T1000 (cell line): ENCODE measurements at places on chromosomes 13 and 19.

DNA sequence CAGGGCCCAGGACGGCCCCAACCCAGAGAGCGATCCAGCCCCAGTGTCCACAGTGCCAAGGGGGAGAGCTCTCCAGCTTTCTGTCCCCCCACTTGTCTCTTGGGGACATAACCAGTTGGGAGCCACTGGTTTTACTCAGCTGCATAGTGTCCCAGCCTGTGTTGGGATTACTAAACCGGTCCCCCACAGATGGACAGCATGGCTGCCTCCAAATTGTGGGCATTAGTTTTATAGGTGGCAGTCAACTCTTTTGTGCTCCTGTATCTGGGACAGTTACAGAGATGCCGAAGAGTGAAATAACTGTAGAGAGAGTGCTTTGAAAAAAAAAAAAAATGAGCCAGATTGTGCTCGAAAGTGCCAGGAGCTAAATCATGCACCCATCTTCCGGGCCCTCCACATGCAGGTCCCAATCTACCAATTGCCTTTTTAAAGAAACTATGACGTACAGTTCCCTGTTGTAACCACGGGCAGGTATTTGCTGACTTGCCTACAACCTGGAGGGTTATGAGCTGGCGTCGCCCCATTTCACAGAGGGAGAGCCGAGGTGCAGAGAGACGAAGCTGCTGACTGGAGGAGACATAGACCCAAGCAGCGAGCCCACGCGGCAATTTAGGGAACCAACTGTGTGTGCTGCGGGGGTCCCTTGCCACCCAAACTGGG is 2.4 kb upstream of the NFIC start:
- no peak for DNase-seq

- DNase-seq: no peak
Observed at GRCh38 chr13:111178402-111178801, 63.3 kb downstream of the ARHGEF7 start.

GRCh38 chr19:39122934-39123731 is 2.5 kb upstream of the PAK4 start:
- no peak for DNase-seq

DNA sequence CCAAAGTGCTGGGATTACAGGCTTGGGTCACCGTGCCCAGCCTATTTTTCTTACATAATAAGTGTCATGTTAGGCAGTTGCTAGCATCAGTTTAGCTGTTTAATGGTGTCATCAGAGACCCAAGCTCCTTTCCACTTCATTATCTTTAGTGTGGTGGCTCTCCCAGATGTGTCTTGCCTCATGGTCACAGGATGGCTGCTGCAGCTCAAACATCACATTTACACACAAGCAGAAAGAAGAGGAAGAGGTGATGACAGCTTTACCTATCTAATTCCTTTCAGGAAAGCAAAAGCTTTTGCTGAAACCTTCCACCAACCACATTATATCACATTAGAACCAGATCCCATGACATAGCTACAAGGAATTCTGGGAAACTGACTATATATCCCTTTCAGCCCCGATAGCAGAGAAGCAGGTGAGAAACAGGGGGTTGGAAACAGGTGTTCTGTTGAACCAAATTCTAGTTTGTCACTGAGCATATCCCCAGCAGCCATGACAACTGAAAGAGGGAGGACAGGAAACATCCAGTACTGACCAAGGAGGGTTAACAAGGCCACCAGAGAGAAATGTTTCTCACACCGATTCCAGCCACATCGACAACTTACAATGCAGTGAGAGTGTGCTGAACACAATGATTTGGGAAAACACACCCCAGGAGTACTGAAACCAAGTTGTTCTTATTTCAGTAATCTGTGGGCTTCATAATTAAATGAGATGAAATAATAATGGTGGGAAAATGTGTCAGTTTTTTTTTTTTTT is 617.0 kb downstream of the UQCRFS1 start:
- DNase-seq: no peak

DNA sequence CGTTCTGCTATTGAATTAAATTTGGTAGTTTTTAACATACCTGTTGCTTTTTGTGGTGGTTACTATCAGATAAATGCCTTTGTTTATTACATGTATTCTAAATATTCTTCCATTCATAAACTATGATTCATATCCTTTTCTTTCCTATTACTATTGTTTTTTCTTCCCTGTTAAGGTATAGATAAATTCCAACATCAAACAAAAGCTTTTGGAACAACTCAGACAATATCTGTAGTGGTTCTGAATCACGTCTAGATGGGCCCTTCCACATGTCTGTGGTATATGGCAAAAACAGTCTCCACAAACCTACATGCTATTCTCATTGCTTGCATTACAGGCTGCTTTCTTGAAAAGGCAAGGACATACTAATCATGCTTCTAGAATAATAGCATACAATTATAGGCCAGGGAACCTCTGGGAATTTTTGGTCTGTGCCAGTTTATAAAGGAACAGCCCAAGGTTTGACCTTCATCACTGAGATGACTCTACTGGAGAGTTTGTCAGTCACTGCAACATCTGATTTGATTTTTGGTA is 6.4 kb downstream of the LRCH1 start:
- DNase-seq: no peak

GRCh38 chr19:57771417-57771816 is 1.9 kb downstream of the ZNF586 start:
- no peak for DNase-seq

- DNase-seq: no peak
Observed at GRCh38 chr13:109251956-109252355, 534.4 kb downstream of the IRS2 start.

- DNase-seq: no peak
Observed at GRCh38 chr13:53847502-53847901, 818.9 kb downstream of the OLFM4 start.

GRCh38 chr13:76380446-76381065 is 505.6 kb downstream of the KCTD12 start:
- no peak for DNase-seq

- no peak for DNase-seq
Observed at GRCh38 chr19:15432018-15432494, 13.3 kb upstream of the AKAP8L start.

DNA sequence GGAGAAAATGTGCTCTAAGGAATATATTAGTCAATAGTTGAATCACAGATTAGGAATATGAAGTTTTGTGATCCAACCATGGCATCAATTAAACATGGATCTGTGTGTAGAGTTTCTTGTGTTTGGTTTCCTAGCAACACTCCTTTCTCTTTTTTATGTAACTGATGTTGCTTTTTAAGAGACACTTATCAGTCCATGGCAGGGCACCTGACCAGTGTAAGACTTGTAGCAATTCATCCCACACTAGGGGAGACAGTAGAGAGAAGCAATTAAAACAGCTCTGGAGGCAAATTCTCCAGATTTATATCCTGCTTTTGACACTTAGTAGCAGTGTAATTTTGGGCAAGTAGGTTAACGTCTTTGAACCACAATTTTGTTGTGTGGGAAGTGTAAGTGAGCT is 1229.0 kb downstream of the PCDH9 start:
- DNase-seq: no peak

DNA sequence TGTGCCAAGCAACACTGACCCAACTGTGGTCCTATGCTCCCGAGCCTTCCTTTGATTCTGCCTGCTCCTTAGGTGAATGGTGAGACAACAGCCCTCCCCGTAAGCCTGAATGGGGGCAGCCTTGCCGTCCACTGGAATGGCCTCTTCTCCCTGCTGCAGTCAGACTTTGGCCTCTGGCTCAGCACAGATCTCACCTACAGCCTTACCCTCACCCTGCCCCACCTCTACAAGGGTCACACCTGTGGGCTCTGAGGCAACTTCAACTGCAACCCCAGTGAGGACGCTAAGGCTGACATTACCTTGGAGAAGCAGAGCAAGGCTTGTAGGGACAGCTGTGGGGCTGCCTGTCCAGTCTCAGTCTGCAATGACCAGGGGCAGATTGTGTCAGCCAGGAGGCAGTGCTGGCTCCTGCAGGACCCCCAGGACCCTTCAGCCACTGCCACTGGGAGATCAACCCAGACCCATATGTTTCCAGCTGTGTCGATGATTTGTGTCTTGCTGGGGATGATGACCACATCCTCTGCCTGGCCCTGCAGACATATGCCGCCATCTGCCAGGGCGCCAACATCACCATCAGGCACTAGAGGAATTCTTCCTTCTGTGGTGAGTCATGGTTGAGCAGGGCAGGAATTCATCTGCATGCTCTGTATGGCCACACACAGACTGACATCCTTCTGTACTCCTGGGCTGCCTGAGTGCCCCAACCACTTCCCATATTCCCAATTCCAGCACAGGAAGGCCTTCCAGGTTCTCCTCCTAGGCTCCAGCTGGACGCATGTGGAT is 27.3 kb upstream of the FXYD3 start:
- DNase-seq: no peak

DNA sequence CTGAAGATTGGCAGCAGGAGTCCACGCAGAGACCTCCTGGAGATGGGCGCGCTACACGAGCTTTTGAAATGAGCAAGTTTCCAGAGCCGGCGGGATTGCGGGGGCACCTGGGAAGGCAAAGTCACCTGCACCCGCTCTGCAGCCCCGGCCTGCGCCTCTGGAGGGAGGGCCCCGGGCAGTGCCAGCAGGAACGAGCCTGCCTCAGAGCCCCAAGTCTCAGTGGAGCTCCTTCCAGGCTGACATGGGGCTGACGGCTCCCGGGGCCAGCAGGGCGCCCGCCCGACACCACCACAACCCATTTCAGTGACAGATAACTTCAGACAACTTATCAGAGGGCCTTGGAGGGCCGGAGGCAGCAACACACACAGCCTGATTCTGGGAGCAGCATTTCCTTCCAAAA is 45.0 kb downstream of the RASA3 start:
- no peak for DNase-seq

GRCh38 chr13:23025864-23026608 is 154.7 kb upstream of the SGCG start:
- no peak for DNase-seq

- no peak for DNase-seq
Observed at GRCh38 chr13:36710396-36710795, 36.6 kb downstream of the SERTM1 start.

DNA sequence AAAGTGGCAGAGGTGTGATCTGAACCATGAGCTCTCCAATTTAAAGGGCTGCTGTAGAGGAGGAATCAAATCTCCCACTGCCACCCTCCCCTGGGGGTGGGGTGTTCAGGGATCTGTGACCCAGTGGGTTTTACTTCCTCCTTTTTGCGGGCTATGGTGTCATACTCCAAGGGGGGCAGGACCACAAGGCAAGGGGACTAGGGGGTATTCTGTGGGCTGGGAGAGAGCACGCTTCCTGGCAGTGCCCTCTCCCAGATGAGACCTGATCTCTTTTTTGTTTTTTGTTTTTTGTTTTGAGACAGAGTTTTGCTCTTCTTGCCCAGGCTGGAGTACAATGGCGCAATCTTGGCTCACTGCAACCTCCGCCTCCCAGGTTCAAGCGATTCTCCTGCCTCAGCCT is 10.3 kb downstream of the PLD3 start:
- no peak for DNase-seq

DNA sequence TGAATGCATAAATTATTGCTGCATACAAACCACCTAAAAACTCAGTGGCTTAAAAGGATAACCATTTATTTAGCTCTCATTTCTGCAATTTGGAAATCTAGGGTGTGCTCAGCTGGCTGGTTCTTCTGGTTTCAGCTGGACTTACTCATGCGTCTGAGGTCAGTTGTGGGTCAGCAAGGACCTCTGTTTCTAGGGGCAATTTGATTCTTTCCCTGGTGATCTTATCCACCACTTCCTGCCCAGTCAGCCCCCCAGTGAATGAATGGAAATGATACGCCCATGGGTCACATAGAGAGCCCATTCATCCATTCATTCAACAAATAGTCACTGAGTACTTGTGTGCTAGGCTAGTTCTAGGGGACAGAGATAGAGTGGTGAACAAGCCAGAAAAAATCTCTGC is 9.9 kb downstream of the FXYD5 start:
- DNase-seq: no peak

- no peak for DNase-seq
Observed at GRCh38 chr13:109323338-109323737, 463.0 kb downstream of the IRS2 start.

DNA sequence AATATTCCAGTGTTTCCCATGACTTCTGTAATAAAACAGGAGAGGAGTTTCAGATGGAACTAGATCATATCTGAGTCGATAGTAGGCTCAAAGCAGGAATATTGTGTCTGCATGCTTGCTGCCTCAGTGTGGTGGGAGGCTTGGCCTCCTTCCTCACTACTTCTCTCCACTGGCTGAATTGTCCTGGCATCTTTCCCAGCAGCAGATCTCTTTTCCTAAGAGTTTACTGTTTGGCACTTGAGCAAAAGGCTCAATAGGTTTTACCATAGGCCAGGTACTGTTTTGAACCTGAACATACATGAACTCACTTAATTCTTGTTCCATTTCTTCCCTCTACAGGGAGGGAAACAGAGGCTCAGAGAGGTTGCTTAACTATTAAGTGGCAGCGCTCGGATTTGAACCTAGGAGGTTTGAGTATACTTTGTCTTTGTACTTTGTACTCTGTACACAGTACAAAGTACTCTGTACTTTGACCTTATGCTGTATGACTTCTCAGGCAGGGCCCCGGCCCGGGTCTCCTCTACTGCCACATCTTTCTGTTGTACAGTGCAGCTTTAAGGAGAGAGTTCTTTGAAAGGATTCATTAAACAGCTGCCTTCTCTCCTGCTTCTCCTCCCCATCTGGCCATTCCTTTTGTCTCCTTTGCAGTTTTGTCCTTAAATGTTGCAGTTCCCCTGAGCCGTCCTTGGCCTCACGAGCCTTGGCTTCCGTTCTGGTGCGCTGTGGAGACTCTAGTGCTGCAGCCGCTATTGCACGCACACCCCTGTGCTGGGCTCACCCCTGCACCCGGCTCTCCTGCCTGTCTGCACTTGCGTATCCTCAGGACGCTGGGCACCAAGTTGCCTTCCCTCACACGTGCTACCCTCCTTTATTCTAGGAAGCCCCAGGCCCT is 8.1 kb downstream of the B3GLCT start:
- DNase-seq: no peak

GRCh38 chr13:103430368-103430767 is 364.2 kb upstream of the SLC10A2 start:
- no peak for DNase-seq

DNA sequence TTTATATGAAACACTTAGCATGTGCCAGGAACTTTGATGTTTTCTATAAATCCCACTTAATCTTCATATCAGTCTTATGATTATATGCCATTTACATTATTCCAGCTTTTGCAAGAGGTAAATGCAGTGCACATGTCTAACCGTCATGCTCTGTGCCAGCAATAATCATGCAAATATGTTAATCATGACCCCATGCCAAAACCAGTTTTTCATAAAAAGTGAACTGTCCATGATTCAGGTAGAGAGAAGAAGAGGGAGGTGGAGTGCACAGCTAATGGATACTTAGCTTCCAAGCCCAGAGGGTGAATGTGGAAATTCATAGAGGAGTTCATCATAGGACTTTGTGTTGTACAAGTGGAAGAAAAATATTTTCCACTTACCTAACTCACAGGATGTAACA is 458.4 kb downstream of the TBC1D4 start:
- DNase-seq: no peak

DNA sequence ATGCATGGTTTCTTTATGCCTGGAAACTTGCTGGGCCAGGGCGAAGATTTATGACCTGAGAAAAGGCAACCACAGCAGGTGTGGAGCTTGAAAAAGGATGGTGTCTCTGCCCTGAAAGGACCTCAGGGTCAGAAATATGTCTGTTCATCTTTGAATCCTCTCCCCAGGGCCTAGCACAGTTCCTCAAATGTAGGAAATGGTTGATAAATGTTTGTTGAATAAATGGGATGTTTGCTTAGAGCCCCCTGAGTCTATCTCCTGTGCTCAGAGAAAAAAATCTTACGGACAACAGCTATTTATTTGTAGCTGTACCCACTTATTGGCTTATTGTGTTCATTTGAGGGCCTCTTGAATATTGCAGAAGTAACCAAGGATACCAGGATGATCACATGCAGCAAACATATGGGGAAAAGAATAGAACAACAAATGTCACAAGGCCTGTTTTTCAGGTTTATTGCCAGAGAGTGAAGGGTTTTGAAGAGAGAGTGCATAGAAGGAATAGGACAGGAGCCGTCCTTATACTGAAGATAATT is 114.5 kb downstream of the KLF5 start:
- no peak for DNase-seq
